ENCODE measurements at places on chromosomes 7 and 10. TPM values are rescaled to one million over a fixed set of nuclear protein-coding genes. Genes with fewer than 3 reads are reported as not detected.

The GPR37 gene
- total RNA-seq: not detected

The PDE6C gene
- total RNA-seq: not detected

The GNAT3 gene
- total RNA-seq: not detected

The SH2D4B gene
- not detected for total RNA-seq

The LIPK gene
- total RNA-seq: not detected

The FAM25G gene
- not detected for total RNA-seq

The CACNB2 gene
- total RNA-seq: not detected

The KIAA1217 gene
- 0.12 TPM for total RNA-seq

The ZNF680 gene
- 22.4 TPM for total RNA-seq

The ADGRA1 gene
- not detected for total RNA-seq

The NANOS1 gene
- total RNA-seq: 0.28 TPM

The FGL2 gene
- 9.4 TPM for total RNA-seq

The OR6V1 gene
- not detected for total RNA-seq

The ZNF117 gene
- 4.9 TPM for total RNA-seq

The NKX1-2 gene
- total RNA-seq: not detected

The ARHGAP22 gene
- not detected for total RNA-seq

The CFAP69 gene
- total RNA-seq: not detected

The RAB19 gene
- 7.3 TPM for total RNA-seq

The DOCK4 gene
- total RNA-seq: 0.87 TPM

The TRIM50 gene
- total RNA-seq: not detected

The MNX1 gene
- total RNA-seq: not detected

The TDRD1 gene
- total RNA-seq: 0.15 TPM

The ARHGAP12 gene
- total RNA-seq: 3.0 TPM

The TSPAN15 gene
- 4.2 TPM for total RNA-seq

The PRKCQ gene
- 51.0 TPM for total RNA-seq
